Hair follicular keratinocyte (primary cell): ENCODE measurements at places on chromosomes 3 and 15. TPM values are rescaled to one million over a fixed set of nuclear protein-coding genes. Genes with fewer than 3 reads are reported as not detected.

IL17RD gene
- 1.1 and 1.3 TPM in 2 replicates for total RNA-seq

NUP210 gene
- 0.04 TPM in 1 of 2 replicates, not detected in the other for total RNA-seq

INSYN1 gene
- 0.08 and 0.42 TPM in 2 replicates for total RNA-seq

FAM3D gene
- total RNA-seq: not detected in 2 replicates

TMEM207 gene
- not detected in 2 replicates for total RNA-seq

TICRR gene
- 3.9 and 8.9 TPM in 2 replicates for total RNA-seq

SMCO1 gene
- total RNA-seq: 0.23 TPM in 1 of 2 replicates, not detected in the other

SEMA4B gene
- total RNA-seq: 95.7 and 141 TPM in 2 replicates

KIF7 gene
- total RNA-seq: 4.5 and 6.2 TPM in 2 replicates

LIPH gene
- total RNA-seq: under 0.01 and 0.11 TPM in 2 replicates

RASGRP1 gene
- total RNA-seq: not detected in 2 replicates
